Activated naive CD4-positive, alpha-beta T cell treated with anti-CD3 and anti-CD28 coated beads, Interleukin-2, amount 50 U/mL, for 72 hours (primary cell): ENCODE measurements at places on chromosomes 2 and 18. TPM values are rescaled to one million over a fixed set of nuclear protein-coding genes. Genes with fewer than 3 reads are reported as not detected.
A peak's percentile ranks its signal among the peaks of the same experiment; 100 is the strongest.

DNA sequence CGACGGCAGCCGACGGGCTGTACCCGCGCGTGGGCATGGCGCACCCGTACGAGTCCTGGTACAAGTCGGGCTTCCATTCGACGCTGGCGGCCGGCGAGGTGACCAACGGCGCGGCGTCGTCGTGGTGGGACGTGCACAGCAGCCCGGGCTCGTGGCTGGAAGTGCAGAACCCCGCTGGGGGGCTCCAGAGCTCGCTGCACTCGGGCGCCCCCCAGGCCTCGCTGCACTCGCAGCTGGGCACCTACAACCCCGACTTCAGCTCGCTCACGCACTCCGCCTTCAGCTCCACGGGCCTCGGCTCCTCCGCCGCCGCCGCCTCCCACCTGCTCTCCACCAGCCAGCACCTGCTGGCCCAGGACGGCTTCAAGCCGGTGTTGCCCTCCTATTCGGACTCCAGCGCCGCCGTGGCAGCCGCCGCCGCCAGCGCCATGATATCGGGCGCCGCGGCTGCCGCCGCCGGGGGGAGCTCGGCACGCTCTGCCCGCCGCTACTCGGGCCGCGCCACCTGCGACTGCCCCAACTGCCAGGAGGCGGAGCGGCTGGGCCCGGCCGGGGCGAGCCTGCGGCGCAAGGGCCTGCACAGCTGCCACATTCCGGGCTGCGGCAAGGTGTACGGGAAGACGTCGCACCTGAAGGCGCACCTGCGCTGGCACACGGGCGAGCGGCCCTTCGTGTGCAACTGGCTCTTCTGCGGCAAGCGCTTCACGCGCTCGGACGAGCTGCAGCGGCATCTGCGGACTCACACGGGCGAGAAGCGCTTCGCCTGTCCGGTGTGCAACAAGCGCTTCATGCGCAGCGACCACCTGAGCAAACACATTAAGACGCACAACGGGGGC, 2.0 kb downstream of the SP9 start:
- peak; percentile 53 for DNase-seq

Gene NPHP1
- 1.8 TPM for total RNA-seq

GRCh38 chr2:33134791-33135560, 188.2 kb downstream of the LTBP1 start:
- no peak for DNase-seq

DNA sequence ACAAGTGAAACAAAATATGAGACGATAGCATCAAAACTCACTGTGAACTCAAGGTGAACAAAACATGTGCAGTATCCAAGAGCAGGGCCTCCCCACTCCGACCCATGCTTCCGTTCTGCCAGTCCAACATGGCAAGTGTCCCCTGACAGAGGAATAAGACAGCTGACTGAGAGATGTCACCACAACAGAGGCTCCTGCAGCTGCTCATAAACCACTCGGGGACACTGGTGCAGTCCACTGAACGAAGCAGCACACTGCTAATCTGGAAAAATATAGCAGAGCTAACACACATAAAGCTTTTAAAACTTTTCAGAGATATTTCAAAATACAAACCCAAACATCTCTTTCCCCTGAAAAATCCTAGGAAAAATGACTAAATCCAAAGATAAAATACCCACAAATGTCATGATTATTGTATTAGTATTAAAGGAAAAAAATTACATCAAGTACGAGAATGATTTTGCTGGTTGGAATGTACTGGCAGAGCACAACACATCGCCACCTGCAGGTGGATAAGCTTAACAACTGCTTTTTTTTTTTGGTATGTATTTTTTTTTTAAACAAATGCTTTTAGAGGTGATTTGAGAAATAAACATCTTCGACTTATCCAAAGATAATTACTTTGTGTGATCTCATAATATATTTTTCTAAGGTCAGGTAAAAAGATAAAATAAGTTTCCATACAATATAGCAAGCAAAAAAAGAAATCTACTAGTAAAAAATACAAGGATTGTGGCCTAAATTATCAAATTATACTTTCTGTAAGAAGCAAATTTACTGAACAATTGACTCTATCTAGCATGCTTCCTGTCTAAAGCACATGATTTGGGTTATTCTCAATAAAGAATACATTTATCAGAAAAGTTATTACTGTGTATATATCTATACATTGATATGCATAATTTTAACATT, 18.6 kb downstream of the THADA start:
- DNase-seq: no peak

- DNase-seq: no peak
Observed at GRCh38 chr2:125710561-125710960, 945.4 kb upstream of the GYPC start.

GRCh38 chr18:26803643-26804042, 61.9 kb downstream of the AQP4 start:
- DNase-seq: no peak

- no peak for DNase-seq
Observed at GRCh38 chr2:147294825-147295392, 549.9 kb upstream of the ACVR2A start.

Gene UGT1A9
- not detected for total RNA-seq

- no peak for DNase-seq
Observed at GRCh38 chr2:12773586-12774394, 57.1 kb downstream of the TRIB2 start.

- DNase-seq: no peak
Observed at GRCh38 chr2:59171019-59171418, 929.9 kb upstream of the FANCL start.

DNA sequence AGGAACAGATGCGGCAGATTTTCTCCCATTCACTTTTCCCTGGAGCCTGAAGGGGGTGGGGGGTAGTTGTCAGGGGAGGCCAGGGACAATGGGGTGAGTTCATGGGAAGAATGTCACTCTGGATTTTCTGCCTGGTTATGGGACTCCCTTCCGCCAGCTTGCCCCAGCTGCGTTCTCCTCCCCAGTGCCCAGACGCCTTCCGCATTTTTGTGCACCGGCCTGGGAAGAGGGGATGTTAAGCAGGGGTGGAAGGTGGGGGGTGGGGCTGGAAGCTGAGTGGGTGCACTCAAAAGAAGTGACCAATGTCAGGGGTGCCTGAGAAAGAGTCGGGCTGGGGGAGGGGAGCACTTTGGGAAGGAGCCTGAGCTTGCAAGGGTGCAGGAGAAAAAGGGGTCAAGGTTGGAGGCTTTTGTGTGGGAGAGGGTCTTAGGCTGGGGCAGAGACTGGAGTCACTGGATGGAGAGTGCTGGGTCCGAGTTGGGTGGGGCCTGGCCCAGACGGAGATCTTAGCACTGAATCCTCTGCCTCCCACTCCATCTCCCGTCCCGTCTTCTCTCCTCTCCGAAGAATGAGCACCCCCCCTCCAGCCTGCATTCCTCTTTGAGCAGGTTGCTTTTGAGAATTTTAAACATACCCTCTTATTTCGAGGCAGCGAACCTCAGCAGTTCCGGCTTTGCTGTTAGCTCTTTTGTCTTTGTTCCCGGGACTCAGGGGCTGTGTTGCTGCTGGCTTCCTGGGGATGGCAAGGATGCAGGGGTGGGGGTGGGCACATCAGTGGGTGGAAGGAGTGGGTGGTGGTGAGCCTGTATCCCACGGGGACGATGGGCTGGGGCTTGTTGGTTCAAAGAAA, 2.7 kb downstream of the IGFBP2 start:
- no peak for DNase-seq

DNA sequence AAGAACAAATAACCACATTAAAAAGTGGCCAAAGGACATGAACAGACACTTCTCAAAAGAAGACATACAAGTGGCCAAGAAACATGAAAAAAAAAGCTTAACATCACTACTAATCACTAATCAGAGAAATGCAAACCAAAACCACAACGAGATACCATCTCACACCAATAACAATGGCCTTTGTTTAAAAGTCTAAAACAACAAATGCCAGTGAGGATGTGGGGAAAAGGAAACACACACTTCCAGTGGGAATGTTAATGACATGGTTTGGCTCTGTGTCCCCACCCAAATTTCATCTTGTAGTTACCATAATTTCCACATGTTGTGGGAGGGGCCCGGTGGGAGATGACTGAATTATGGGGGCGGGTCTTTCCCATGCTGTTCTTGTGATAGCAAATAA, 147.1 kb downstream of the GALNT1 start:
- DNase-seq: no peak

DNA sequence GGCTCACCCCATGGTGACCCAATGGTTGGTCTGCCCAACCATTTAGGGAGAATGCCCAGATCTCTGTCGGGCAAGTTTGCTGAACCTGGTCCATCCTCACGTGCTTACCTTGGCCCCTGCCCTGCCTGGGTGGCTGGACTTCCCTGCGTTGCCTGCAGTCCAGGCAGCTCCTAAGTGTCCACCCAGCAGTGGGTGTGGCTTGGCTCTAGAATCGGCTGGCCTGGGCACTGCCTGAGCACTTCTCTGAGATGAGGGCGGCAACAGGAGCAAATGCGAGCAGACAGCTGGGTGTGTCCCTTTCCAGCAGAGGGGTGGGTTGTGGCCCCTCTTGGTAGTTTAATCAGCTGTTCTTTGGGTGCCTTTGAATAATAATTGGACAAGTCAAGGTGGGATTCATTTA, 11.3 kb downstream of the PCARE start:
- no peak for DNase-seq

DNA sequence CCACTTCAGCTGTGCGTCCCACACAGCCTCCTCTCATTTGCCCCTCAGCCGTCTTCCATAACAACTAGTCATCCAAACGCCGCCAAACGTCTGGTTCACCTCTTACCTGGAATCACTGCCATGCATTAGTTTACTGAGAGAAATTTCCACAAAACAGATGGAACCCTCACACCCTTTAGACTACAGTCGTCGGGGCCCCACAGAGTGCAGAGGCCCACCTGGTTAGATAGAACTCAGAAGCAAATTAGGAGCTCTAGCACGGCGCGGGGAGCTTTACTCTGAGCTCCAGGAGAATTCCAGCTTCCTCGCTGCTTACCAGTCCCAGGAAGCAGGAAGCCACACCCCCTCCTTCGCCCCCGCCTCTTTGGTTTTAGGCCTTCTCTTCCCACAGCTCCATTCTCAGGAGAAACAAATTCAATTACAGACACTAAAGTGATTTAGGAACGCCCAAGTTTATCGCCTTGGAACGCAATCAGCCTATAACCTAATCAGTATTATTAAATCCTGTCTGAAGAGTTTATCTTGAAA, 9.4 kb downstream of the RNU2-63P start:
- DNase-seq: no peak

GRCh38 chr18:43312891-43313290, 35.6 kb upstream of the SYT4 start:
- no peak for DNase-seq

DNA sequence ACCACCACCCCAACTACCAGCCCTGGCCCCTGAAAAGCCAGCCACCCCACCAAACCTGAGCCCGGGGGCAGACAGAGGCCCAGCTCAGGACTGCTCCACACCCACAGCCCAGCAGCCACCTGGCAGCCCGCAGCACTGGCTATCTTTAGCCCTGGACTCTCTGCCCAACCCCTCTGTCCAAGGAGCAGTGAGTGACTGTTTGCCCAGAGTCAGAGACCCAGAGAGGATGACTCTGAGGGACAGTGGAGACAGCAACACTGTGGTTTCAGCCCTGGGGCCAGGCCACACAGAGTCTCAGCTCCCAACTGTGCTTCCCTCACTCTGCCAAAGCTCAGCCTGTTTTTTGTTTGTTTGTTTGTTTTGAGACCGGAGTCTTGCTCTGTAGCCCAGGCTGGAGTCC, 32.6 kb downstream of the BIN1 start:
- no peak for DNase-seq

Gene EVX2
- not detected for total RNA-seq

- DNase-seq: no peak
Observed at GRCh38 chr2:132951008-132951714, 281.2 kb upstream of the LYPD1 start.

DNA sequence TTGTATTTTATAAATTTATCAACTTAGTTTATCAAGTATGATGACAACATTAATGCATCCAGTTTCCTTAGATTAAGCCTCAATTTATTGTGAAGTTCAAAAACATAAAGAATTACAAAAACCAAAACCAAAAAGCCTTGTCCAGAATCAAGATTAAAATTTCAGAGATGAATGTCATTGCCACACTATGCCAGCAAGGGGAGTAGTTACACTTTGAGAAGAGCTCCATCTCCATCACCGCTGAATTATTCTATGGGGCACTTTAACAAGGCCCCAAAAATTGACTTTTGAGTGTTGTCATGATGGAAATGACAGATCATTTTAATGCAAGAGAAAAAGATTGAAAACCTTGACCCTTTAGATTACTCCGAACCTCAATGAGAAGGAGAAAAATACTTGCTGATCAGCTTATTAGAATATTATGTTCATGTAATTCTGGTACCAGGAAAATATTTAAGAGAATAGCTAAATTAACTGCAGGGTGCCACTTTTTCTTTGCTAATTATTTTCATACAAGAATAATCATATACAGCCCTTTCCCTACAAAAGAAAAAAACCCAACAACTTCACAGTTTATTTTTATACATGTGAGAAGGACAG, 152.5 kb upstream of the AQP4 start:
- DNase-seq: no peak

- no peak for DNase-seq
Observed at GRCh38 chr2:36625304-36625703, 27.3 kb upstream of the FEZ2 start.

Gene SLC23A3
- total RNA-seq: 2.8 TPM

Gene RBKS
- total RNA-seq: 1.5 TPM

Gene CNGA3
- not detected for total RNA-seq

Gene CFC1
- total RNA-seq: not detected

Gene USP37
- total RNA-seq: 65.5 TPM
